Activated T-helper 2 cell treated with anti-CD3 and anti-CD28 coated beads, Interferon-gamma antibody, Interleukin-2, Interleukin-4, amounts not matched to agents 10 μg/mL and 5 μg/mL and 100 μg/mL, durations not matched to agents 14 hours and 24 hours and 36 hours (primary cell): ENCODE measurements at places on chromosomes 5 and 9. TPM values are rescaled to one million over a fixed set of nuclear protein-coding genes. Genes with fewer than 3 reads are reported as not detected.

The LHX3 gene
- not detected in 2 replicates for total RNA-seq

The LCN6 gene
- total RNA-seq = not detected in 2 replicates

The WDR70 gene
- 37.9 and 45.3 TPM in 2 replicates for total RNA-seq

The ZNF658 gene
- 1.0 and 1.7 TPM in 2 replicates for total RNA-seq

The TAF11L5 gene
- total RNA-seq = not detected in 2 replicates
